ENCODE measurements at places on chromosomes 13 and 19.
A peak's percentile ranks its signal among the peaks of the same experiment; 100 is the strongest.

- DNase-seq: no peak
Measured at GRCh38 chr13:85406269-85406975, 392.8 kb downstream of the SLITRK6 start.

DNA sequence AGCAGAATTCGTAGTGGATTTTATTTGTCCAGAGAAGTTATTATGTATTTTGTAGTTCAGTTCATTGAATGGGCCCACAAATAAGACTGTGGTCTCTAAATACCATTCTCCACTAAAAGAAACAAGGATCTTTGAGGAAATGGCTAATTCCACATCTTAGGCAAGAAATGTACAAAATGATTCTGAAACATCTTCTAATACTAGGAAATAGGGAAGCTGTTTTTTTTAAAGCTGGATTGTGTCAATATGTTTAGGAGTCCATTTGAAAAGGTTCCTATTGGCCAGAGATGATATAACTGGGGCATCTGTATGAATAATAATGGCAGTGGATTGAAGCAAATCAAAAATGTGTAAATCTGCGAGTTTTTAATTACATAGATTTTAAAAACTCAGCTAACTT lies 88.5 kb upstream of the SIAH3 start:
- DNase-seq: no peak

DNA sequence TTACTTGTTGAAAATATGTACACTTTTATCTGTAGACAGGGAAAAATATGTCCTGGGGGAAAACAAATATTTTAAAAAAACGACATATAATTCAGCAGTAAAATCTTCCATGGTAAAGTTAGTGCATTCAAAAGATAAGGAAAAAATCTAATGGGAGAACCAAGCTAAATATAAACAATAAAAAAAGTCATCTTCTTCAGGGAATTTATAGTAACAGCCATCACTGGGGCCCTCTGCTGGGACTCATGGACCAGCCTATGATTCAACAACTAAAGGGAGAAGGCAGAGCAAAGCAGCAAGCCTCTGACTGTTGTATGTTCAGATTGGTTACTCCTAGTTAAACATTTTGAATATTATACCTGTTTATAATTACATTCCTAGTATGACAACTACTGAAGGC lies 93.0 kb downstream of the ITGBL1 start:
- DNase-seq: no peak

- DNase-seq: no peak
Measured at GRCh38 chr13:59710996-59711701, 452.6 kb downstream of the DIAPH3 start.

DNA sequence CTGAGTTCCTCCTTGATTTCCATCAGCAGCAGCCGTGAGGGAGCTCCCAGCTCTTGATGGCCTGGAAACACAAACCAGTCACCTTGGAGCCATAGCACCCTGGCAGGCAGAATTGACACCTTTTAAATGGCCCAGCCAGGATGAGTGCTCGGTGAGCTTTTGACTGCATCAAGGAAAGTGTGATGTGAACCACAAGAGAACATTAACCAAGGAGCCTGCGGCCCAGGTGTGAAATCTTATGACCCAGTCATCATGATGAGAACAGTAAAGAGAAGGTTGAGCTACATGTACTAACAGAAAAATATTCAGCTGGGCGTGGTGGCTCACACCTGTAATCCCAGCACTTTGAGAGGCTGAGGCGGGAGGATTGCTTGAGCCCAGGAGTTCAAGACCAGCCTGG lies 22.8 kb downstream of the SUGP2 start:
- no peak for DNase-seq

- DNase-seq: no peak
Measured at GRCh38 chr13:47258384-47258783, 361.5 kb upstream of the HTR2A start.

- no peak for DNase-seq
Measured at GRCh38 chr19:51695702-51696315, 2.7 kb downstream of the SPACA6 start.

- no peak for DNase-seq
Measured at GRCh38 chr19:38298821-38299680, 5.0 kb upstream of the C19orf33 start.

DNA sequence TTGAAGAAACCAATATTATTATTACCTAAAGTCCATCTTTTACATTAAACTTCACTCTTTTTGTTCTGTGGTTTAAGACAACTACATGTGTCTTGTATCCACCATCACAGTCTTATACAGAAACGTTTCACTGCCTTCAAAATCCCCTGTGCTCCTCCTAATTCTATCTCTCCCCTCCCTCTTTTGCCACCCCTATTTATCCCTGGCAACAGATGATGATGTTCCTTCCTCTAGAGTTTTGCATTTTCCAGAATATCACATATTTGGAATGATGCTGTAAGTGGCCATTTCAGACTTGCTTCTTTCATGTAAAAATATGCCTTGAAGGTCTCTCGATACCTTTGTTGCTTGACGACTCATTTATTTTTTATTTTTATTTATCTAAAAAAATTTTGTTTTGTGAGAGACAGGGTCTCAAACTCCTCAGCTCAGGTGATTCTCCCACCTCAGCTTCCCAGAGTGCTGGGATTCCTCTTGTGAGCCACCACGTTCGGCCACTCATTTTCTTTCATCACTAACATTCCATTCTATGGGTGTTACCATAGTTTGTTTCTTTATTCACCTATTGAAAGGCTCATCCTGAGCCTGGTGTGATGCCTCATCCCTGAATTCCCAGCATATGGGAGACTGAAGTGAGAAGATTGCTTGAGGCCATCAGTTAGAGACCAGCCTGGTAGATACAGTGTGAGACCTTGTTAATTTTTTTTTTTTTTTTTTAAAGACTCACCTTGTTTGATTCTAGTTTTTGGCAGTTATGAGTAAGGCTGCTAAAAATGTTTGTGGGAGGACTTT lies 8.4 kb downstream of the ZNF763 start:
- DNase-seq: no peak

DNA sequence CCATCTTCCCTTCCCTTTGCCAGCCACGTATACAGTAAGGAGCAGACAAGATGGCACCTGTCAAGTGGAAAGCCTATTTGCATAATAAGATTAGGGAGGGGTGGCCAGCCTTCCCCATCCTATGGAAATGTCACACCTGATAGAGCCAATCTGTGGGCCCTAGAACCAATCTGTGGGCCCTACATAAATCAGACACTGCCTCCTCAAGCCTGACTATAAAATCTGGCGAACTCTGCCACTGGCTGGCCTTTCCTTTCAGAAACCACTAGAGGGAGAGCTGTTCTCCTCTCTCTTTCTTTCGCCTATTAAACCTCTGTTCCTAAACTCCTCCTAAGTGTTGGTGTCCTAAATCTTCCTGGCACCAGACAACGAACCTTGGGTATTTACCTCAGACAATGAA lies 231.5 kb upstream of the KLHL1 start:
- no peak for DNase-seq

- DNase-seq: no peak
Measured at GRCh38 chr19:2012941-2013682, 2.4 kb downstream of the BTBD2 start.

DNA sequence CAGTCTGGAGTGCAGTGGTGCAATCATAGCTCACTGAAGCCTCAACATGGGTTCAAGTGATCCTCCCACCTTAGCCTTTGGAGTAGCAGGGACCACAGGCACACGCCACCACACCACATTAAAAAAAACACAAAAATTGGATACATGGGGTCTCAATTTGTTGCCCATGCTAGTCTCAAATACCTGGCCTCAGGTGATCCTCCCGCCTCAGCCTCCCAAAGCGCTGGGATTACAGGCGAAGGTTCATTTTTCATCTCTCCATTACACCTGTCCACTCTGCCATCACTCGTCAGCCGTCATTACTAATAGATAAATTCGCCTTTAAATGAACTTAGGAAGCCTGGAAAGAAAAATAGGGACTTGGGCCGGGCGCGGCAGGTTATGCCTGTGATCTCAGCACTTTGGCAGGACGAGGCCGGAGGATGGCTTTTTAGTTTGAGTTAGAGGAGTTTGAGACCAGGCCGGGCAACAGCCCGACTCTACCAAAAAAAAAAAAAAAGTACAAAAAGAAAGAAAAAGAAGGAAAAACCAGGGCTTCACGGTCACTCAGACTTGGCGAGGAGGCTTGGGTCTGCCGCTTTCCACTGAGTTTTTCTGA lies 685 bp upstream of the SUPT5H start:
- no peak for DNase-seq

GRCh38 chr19:31269425-31270127 lies 79.7 kb downstream of the TSHZ3 start:
- no peak for DNase-seq

DNA sequence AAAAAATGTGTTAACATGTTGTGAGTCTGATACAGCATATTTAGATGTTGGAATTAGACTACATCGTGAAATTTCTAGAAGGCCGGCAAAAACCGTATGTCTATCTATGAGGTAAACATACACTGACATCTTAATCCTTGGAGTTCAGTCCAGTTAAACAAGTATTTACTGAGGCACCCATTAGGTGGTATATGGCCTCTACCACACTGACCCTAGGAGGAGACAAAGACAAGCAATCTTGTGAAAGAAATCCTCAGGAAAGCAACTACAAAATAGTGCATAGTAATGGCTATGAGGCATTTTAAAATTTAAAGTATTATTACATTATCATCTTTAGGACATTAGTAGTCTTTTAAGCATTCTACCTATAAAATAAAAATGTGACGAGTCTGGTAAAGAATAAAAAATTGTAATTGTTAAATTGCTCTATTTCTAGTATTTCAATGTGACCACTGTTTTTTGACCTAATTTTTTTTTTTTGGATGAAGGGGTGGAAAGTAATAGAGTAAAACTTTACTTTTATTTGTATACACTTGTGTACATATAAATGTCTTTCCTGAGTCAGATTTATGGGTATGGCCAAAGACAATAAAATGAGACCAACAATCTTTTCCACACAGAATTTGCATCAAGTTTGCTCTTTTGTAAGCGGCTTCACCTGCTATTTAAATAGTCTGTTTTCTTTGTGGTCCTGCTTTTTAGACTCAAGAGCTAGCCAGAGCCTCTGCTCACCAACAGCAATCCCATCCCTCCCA lies 50.5 kb downstream of the KATNAL1 start:
- no peak for DNase-seq

- no peak for DNase-seq
Measured at GRCh38 chr19:2468596-2468995, 7.3 kb upstream of the GADD45B start.

DNA sequence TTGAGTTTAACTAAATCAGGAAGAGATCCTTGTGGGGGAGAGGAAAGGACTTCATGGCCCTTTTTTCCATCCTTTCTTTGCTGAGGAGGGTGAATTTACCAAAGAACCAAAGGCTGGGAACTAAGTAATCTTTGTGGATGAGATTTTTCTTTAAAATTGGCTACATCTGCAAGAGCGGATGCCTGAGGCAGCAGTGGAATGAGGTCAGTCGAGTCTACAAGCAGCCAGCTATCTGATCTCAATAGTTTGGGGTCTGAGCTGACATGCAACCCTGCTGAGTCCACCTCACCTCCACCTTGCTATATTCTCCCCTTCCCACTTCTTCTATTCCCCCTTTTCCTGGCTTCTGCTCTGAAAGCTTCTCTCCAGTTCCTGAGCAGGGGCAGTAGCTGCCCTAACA lies 3.6 kb upstream of the DNAJC15 start:
- DNase-seq: no peak

GRCh38 chr19:38685666-38686529 lies 38.4 kb downstream of the ACTN4 start:
- peak; percentile 73 for DNase-seq

- DNase-seq: no peak
Measured at GRCh38 chr13:31827707-31828106, 88.4 kb downstream of the RXFP2 start.

- no peak for DNase-seq
Measured at GRCh38 chr13:21399741-21400140, 59.4 kb downstream of the ZDHHC20 start.

GRCh38 chr13:60386250-60386649 lies 10.8 kb upstream of the TDRD3 start:
- no peak for DNase-seq

- DNase-seq: no peak
Measured at GRCh38 chr19:19459707-19460251, 54.3 kb downstream of the GATAD2A start.

- DNase-seq: no peak
Measured at GRCh38 chr19:4018775-4019504, 11.4 kb downstream of the PIAS4 start.

DNA sequence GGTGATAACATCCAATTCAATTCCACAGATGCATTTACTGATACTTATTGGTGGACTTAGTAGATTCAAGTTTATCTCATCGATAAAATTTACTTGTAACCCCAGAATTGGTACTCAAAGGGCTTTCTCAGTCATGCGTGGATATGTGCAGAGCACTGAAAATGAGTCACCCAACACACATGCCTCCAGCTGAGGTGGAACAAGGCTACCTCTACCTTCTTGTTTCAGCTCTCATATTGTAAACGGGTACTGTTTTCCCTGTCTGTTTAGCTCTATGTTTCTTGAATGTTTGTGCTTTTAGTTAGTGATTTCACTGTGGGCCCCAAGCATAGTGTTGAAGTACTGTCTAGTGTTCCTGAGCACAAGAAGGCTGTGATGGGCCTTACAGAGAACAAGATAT lies 1.5 kb downstream of the LRRC63 start:
- no peak for DNase-seq

DNA sequence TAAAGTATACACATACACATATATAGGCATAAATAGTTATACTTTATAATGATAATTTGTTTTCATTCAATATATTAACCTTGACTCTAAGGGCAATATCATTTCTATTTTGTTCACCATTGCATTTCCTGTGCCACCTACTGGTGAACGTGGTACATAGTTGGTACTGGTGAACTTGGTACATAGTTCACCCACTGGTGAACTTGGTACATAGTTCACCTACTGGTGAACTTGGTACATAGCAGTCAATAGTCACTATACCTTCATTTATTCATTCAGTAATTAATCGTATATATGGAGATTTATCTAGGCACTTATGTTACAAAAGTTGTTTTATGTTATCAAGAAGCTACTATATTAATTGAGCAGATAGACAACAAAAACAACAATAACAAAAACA lies 172.6 kb upstream of the ATXN8OS start:
- DNase-seq: no peak

Measured in NCI-H1694 (cell line).